ENCODE measurements at places on chromosomes 4 and X.

- DNase-seq: no peak
Measured at GRCh38 chrX:150227873-150228410, 135.2 kb upstream of the MAMLD1 start.

GRCh38 chr4:118081434-118081833 is 47.1 kb downstream of the NDST3 start:
- no peak for DNase-seq

- no peak for DNase-seq
Measured at GRCh38 chr4:134539729-134540231, 338.2 kb upstream of the PABPC4L start.

GRCh38 chrX:47831788-47832187 is 4.9 kb upstream of the ZNF81 start:
- DNase-seq: peak; percentile 67

- no peak for DNase-seq
Measured at GRCh38 chr4:53037892-53038291, 175.8 kb downstream of the RASL11B start.

DNA sequence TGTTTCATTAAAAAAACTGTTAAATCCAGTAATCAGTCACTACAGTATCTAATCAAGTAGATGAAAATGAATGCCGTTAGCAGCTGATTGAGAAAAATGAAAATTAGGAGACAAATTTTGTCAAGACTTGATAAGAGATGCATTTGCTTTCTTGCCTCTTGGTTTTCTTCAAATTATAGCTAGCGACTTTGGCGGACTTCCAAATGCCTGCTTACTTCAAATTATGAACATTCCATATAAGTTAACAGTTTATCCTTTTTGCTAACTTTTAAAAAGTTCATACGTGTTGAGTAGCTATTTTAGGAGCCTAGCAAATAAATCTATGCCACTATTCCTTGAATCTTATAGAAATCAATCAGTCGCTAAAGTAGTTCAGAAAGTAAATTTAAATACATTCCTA is 58.8 kb downstream of the PPP4R3C start:
- DNase-seq: no peak

DNA sequence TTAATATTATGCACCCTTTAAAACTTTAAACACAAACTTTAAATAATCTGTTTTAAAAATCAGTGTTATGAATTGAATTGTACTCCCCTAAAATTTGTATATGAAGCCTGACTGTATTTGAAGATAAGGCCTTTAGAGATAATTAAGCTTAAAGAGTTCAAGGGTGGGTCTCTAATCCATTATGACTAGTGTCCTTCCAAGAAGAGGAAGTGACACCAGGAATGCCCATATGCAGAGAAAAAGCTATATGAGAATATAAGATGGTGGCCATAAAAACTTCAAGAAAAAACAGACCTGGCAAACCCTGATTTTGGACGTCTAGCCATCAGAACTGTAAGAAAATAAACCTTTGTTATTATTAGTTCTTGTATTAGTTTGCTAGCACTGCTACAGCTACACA is 29.0 kb downstream of the UGT2A2 start:
- DNase-seq: no peak

DNA sequence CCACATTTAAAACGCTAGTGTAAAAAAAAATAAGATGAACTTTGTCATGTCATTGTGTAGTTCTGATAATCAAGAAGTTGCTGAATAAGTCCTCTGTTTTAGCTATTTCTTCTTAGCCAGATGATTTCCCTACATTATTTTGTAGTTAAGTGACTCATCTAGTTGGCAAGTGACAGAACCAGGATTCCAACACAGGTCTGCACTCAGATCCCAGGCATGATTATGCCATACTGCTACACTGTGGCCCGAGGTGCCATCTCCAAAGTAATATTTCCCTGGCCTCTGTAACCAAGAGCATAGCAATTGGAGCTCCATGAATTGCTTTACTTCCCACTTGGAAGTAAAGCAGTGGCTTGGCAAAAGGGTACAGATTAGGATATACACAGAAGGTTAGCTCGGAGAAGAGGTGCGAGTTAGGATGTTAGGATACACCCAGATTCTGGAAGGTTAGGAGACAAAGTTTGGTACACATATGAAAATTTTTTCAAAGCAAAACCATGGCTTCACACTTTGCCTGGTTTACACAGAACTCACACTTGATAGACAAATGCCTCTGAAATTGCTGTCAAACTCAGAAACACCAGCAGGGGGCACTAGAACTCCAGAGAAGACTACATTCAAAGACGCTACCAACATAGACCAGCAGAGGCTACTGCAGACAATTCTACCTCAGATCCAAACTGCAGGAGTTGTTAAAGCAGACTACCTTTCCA is 41.4 kb downstream of the SRPX2 start:
- peak; percentile 66 for DNase-seq

DNA sequence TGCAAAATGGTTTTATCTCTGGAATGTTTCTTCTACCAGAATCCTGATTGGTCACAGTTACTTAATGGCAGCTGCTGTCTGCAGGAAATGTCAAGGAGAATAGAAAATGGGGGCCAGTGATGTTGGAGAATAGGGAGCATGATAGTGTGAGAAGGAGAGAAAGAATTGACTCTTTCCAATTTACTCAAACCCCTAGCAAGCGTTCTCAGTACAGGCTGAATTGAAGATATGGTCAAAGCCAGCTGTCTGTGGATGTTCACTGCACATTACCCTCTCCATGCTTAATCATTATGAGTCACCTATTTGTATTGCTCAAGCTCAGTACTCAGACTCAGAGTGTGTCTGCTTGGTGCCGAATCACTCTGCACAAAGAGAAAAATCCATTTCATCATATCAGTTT is 57.8 kb upstream of the FAM47B start:
- DNase-seq: no peak

GRCh38 chr4:42672359-42673081 is 15.6 kb upstream of the ATP8A1 start:
- no peak for DNase-seq

GRCh38 chr4:140238351-140239056 is 84.5 kb upstream of the MAML3 start:
- DNase-seq: no peak

GRCh38 chr4:187883049-187883448 is 112.5 kb upstream of the ZFP42 start:
- no peak for DNase-seq

DNA sequence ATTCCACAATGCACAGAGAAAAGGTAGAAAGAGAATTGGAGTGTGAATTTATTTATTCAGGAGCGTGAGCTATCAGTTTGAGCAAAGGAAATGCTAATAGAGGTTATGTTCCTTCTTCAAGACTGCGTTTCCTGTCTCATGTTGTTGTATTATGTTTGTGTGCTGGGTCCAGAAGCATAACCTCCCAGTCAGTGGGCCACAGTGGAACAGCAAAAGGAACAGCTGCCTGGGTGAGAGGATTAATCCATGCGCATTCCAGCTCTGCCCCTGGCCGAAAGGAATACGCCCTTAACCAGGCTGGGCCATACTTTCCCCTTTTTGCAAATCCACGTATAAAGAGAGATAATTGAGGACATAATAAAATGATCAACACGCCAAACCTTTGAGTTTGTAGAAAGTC is 32.4 kb upstream of the ARX start:
- no peak for DNase-seq

Data from CD4-positive, alpha-beta T cell treated with Interleukin-10 for 1 hour (primary cell).